ENCODE measurements at places on chromosomes 12 and 14. TPM values are rescaled to one million over a fixed set of nuclear protein-coding genes. Genes with fewer than 3 reads are reported as not detected.

DNA sequence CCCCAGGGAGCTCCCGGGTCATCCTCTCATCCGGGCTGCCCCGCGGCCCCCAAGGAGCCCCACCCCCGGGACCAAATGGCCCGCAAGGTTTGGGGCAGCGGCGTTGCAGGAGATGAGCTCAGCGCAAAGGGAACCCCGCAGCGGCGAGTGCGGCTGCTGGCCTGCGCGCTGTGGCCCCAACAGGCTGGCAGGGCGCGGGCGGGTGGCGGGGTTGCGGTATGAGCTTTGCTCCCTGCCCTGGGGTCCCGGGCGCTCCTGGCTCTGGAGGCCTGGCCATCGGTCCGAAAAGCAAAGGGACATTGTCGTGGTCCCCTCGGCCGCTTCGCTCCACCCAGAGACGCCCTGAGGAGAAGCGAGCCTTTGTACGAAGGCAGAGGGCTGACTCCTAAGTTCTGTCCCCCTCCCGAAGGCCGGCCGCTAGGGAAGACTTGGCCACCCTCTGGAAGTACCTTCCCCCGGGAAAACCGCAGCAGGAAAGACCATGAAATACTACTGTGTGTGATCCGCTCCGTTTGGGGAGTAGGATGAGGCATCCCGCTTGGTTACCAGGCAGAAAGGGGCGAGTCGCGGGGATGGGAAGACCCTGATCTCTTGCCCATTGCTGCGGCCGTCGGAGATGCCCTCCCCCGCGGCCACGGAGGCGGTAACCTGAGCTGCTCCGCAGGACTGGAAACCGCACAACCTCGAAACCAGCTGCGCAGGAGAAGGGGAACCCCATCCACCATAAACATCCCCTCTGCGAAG lies 620 bp upstream of the NID2 start:
- peaks cover 8% of the 10 kb centered on the region for H3K27me3 ChIP-seq
- peak; percentile 53 for DNase-seq
- no peak overlapping the region for H3K27ac ChIP-seq
- H3K4me3 ChIP-seq = peak overlapping the region; percentile 78
- H3K36me3 ChIP-seq = no peaks in the 10 kb centered on the region
- peaks cover 17% of the 10 kb centered on the region for H3K4me1 ChIP-seq

Gene CLEC7A
- not detected for total RNA-seq

- H3K4me1 ChIP-seq = peaks cover 6% of the 10 kb centered on the region
- H3K4me3 ChIP-seq = no peak overlapping the region
- no peak overlapping the region for H3K27ac ChIP-seq
- no peaks in the 10 kb centered on the region for H3K27me3 ChIP-seq
- no peak for DNase-seq
Observed at GRCh38 chr12:24078318-24078765, 128.9 kb upstream of the SOX5 start.

- H3K27me3 ChIP-seq = peaks cover 8% of the 10 kb centered on the region
- DNase-seq = no peak
- H3K4me1 ChIP-seq = peaks cover 24% of the 10 kb centered on the region
Observed at GRCh38 chr12:57888409-57889157, 42.1 kb upstream of the CTDSP2 start.

DNA sequence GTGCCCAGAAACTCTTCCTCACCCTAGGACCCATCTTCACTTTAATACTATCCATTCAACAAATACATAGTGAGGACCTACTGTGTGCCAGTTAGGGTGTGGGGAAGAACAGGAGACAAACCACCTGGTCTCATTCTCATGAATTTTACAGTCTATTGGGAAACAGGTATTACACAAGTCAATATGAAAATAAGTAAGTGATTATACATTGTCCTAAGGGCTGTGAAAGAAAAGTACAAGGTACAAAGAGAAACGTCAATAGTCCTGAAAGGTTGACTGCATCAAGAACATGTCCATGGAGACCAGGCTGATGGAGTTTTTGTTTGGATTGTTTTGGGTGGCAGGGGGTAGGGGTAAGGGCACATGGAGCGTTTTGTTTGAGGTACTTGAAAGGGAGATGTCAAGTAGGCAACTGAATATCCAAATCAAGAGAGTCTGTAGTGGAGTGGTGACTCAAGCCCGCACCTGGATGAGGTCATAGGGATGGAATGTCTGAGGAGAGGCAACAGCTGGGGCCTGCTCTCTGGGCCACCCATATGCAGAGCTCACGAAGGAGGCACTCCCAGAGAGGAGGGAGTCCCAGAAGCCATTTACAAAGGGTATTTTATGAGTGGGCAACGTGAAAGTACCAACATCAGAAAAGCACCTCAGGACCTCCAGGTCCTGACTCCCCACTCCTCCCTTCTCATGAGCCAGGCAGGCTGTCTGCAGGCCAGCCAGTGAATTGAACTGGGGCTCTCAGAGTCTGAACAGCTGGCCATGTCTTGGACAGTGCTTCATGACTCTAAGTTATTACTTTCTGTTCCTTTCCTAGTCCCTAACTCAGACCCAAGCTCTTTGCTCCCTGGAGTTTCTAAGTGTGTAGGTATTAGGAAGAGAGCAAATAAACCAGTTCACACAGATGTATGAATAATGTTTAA lies 272.0 kb downstream of the ZFP36L1 start:
- peaks cover 19% of the 10 kb centered on the region for H3K4me1 ChIP-seq
- H3K4me3 ChIP-seq = no peak overlapping the region
- peaks cover 7% of the 10 kb centered on the region for H3K36me3 ChIP-seq
- peaks cover 3% of the 10 kb centered on the region for H3K27me3 ChIP-seq
- DNase-seq = no peak
- no peak overlapping the region for H3K27ac ChIP-seq

Gene CEBPE
- total RNA-seq = not detected

Gene NKX2-1
- total RNA-seq = not detected

DNA sequence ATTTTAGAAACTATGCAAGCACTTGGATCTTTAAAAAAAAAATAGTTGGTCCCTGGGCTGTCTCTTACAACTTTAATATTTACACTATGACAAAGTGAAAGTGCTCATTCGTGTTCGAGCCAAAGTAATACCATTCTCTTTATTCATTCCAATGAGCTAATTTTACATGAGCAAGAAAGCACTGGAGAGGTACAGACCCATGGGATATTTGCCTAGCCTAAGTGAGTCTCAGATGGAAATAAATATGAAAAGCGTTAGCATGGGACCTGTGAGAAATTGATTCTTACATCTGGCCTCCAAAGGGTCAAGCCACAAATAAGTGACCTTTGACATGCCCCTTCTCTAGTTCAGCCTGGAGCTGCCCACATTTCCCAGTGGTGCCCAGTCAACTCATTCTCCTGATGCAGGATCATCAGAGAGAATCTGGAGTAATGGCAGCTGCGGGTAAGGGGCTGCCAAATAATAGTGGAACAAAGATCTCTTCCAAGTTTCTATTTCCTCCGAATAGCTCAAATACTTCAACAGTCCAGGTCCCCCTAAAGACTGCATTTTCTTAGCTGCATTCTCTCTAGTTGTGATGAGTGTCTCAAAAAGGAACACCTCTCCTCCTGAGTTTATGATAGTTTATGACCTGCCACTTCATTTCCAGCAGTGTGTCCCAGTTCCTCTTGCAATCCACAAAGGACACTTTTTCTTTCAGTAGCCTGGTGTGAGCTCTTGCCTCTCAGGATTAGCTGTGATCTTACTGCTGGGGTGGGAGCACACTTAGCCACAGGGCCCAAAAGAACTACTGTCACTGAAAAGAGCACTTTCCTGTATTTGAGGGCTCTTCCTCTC lies 208.2 kb downstream of the DAD1 start:
- DNase-seq = no peak
- no peaks in the 10 kb centered on the region for H3K27me3 ChIP-seq
- no peak overlapping the region for H3K27ac ChIP-seq
- H3K4me1 ChIP-seq = peaks cover 14% of the 10 kb centered on the region
- no peak overlapping the region for H3K4me3 ChIP-seq

Gene IL22
- not detected for total RNA-seq

Gene HIGD1C
- not detected for total RNA-seq

Gene CLEC4A
- total RNA-seq = 0.82 TPM

Gene PIWIL1
- total RNA-seq = not detected

DNA sequence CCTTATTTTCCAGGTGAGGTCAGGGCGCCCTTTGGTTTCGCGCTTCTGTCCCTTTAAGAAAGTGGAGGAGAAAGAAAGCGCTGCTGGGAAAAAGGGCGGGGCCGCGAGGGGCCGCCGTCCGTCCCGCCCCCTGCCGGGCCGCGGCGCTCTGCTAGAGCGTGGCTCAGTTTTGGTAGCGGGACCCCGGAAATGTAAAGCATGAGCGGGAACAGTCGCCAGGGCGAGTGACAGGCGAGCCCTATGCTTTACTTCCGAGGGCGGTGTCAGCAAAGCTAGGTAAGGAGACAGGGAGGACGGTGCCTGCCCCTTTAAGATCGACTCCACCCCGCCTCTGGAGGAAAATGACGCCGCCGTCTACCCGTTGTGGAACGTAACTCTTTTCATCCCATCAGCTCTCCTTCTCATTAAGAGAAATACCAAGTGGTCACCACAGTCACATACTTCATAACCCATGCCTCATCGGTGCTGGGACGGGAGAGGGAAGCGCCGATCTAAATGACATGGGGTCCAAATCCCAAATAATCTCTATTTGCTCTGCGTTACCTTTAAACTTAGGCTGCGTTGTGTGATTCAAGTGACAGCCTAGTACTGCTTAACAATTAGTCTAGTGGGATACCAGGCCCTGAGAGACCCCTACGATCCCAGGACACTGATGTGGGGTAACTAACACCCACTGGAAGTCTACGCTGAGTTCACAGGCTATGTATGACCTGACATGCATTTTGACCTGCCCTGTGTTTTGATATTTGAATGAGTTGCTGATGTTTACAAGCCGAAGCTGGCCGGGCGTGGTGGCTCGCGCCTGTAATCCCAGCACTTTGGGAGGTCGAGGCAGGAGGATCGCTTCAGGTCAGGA lies at the start of gene ETFBKMT:
ETFBKMT (plus strand) TSS at position 602 of the 856 bp plus-strand sequence. CDS start 2,266 bp downstream, outside the sequence.
- peak; percentile 67 for DNase-seq
- peaks cover 10% of the 10 kb centered on the region for H3K4me1 ChIP-seq
- H3K27me3 ChIP-seq = peaks cover 5% of the 10 kb centered on the region
- peak within 1 kb of the TSS; percentile 98 for H3K4me3 ChIP-seq

DNA sequence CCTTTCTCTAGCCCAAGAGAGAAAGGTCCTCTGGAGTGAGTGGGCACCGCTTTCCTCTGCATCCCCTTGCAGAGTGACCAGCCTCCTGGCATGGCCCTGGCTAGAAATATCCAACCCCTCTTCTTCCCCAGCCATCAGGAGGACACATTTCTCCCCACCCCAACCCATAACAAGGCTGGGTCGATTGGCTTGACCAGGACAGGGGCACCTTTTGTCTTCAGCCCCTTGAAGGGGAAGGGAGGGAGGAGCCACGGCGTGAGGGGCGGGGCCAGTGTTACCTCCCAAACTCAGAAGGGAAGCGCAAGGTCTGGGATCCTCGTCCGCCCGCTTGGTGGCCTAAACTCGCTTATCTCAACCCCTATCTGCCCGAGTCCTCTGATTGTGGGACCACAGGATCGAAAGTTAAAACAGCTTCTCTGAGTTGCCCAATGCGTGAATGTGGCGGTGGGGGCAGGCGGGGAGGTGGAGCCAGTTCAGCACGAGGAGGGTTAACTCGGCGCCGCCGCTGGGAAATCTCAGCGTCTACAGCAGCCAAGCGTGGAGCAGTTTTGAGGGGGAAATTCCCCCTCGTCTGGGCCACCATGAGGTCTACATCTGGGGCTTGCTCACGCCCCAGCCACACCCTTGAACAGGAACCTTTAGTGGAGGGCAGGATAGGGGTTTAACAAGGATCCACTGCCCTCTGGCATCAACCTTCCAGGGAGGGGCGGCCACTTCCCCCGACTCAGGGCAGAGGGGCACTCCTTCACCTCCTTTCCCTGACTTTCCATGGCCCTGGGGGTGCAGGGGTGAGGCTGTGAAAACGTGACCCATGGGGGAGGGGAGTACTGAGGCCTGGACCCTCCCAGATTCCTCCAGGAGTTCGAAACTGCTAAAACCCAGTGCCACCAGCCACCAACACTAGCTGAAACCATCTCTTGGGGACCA lies 795 bp downstream of the STAT6 start:
- peaks cover 32% of the 10 kb centered on the region for H3K4me1 ChIP-seq
- H3K27ac ChIP-seq = peak overlapping the region; percentile 95
- peaks cover 18% of the 10 kb centered on the region for H3K27me3 ChIP-seq
- peak; percentile 61 for DNase-seq
- H3K36me3 ChIP-seq = peaks cover 26% of the 10 kb centered on the region

DNA sequence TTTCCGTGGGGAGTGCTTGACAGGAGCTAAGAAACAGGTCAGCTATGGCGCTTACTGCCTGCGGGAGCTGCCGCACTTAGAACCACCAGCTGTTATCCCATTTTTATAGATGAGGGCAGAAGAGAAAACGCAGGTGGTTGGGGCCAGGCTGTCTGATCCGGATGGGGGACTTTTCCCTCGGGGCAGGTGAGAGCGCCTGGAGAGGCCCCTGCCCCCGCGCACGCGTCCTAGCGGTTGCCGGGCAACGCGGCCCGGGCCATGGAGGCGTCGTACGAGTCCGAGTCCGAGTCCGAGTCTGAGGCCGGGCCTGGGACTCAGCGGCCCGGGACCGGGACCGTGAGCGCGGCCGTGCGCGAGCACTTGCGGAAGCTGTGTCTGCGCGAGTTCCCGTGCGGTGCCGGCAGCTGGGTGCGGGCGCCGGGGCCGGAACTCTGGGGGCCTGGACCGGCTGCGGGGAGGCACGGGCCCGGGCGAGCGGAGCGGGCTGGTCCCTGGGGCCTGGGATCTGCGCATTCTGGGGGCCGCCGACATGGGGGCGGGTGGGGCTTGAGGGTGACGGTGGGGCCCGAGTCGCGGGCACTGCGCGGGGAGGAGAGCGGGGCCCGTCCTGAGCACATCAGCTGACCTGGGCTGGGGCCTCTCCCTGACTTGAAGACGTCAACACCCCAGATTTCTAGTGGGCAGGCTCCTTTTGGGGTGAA lies at the start of gene LRRC43:
LRRC43 (plus strand) TSS at position 237 of the 701 bp plus-strand sequence; CDS start at position 259, 22 bp downstream.
- H3K4me1 ChIP-seq = peaks cover 4% of the 10 kb centered on the region
- peak; percentile 59 for DNase-seq
- H3K27me3 ChIP-seq = peaks cover 3% of the 10 kb centered on the region
- H3K27ac ChIP-seq = no peak within 1 kb of the TSS
- peaks cover 4% of the 10 kb centered on the region for H3K36me3 ChIP-seq

Gene NRL
- total RNA-seq = 1.2 TPM

DNA sequence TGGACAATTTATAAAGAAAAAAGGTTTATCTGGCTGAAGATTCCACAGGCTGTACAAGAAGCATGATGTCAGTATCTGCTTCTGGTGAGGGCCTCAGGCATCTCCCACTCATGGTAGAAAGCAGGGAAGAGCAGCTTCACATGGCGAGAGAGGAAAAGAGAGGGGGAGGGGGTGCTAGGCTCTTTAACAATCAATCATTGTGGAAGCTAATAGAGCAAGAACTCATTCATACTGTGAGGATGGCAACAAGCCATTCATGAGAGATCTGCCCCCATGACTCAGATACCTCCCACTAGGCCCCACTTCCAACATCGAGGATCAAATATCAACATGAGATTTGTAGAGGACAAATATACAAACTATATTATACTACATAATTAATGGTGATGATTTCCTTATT lies 361.9 kb upstream of the FAR2 start:
- H3K36me3 ChIP-seq = no peaks in the 10 kb centered on the region
- no peak for DNase-seq
- H3K27me3 ChIP-seq = no peaks in the 10 kb centered on the region
- peaks cover 3% of the 10 kb centered on the region for H3K4me1 ChIP-seq

Gene SIX1
- total RNA-seq = 0.41 TPM

Gene PTPRB
- 162 TPM for total RNA-seq

Gene PKP2
- total RNA-seq = 9.0 TPM
